Activated CD4-positive, alpha-beta T cell treated with anti-CD3 and anti-CD28 coated beads, Interleukin-2, amount 50 U/mL, for 48 hours (primary cell): ENCODE measurements at places on chromosomes 11 and 22.

- no peak for DNase-seq
Observed at GRCh38 chr11:10122326-10123197, 171.5 kb downstream of the SBF2 start.

GRCh38 chr11:116972691-116973090 lies 125.5 kb downstream of the SIK3 start:
- DNase-seq, result no peak

DNA sequence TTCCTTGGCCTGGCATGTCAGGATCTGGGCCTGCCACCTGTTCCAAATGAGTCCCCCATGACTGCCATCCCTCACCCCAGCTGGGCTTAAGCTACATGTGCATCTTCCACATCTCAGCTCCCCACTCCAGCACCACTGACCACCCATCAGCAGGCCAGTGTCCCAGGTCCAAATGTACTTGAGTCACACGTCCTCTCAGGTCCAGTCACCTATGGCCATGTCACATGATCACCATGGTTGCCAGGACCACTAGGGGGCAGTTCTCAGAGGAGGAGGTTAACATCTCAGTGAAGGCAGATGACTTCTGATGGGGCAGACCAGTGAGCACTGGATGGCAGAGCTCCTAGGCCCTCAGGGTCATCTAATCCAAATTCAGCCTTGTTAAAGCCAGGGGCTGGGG lies 41.9 kb upstream of the WNT11 start:
- DNase-seq, result peak; percentile 15

DNA sequence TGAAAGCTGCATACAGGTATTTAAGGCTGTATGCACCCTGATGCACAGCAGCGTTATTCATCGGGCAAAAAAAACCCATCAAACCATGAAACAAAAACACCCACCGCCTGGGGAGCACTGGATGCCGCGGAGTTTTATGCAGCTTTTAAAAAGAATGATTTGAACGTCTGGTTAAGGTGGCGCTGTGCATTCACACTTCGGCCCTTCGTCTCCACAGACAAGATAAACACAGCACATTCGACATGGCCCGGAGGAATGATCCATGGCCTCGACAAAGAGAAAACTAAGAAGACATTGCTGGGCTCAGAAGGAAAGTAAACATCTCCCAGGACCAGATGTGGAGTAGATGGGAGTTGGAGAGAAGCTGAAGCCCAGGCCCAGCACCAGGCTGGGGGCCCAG lies 40.8 kb upstream of the GAL start:
- no peak for DNase-seq

DNA sequence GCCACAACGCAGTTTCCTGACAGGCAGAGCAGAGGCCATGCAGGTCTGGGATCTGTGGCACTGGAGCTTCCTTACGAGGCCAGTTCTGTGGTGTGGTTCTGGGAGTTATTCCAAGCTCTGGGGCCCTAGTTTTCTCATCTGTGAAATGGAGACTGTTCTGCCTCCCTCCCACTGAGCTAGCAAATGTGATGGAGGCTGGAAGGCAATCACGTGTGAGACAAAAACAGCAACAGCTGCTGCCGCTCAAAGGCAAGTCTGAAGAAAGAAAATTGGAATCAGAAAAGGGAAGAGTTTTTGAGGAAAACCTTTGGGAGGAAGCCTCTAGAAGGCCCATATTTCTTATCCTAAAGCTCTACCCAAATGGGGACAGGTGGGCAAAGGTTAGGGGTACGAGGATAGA lies 8.3 kb upstream of the RIC3 start:
- no peak for DNase-seq

- no peak for DNase-seq
Observed at GRCh38 chr11:20002312-20003216, 157.7 kb downstream of the DBX1 start.

DNA sequence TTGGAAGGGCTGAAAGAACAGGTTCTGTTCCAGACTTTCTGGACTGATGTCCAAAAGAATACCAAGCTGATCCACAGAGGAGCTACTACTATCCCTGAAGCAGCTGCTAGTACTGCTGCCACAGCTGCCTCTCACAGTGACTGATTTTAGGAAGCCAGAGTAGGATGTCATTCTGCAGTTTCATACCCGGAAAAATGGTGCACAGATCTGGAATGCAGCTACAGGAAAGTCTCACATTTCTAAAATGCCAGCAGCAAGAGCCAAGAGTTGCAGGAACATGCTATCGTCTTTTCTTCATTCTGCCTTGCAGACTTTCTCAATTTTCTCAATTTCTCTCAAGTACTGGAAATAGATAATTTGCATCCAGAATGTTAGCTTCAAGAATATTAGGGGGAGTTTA lies 19.4 kb upstream of the CCDC179 start:
- DNase-seq, result no peak

GRCh38 chr11:28231475-28231874 lies 123.3 kb downstream of the METTL15 start:
- no peak for DNase-seq
